HuH-7 (cell line): ENCODE measurements at places on chromosomes 3 and 15.
A peak's percentile ranks its signal among the peaks of the same experiment; 100 is the strongest.

- peak; percentile 90 for DNase-seq
Observed at GRCh38 chr15:66803182-66803729, 101.2 kb downstream of the SMAD6 start.

- DNase-seq: no peak
Observed at GRCh38 chr3:108664266-108664665, 74.7 kb downstream of the DZIP3 start.

DNA sequence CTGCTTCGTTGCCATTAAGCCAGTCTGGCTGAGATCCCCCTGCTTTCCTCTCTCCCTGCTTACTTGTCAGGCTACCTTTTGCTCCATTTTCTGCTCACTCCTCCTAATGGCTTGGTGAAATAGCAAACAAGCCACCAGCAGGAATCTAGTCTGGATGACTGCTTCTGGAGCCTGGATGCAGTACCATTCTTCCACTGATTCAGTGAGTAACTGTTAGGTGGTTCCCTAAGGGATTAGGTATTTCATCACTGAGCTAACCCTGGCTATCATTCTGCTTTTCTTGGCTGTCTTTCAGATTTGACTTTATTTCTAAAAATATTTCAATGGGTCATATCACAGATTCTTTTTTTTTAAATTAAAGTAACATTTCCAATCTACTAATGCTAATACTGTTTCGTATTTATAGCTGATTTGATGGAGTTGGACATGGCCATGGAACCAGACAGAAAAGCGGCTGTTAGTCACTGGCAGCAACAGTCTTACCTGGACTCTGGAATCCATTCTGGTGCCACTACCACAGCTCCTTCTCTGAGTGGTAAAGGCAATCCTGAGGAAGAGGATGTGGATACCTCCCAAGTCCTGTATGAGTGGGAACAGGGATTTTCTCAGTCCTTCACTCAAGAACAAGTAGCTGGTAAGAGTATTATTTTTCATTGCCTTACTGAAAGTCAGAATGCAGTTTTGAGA is 25.0 kb downstream of the CTNNB1 start:
- DNase-seq: no peak

GRCh38 chr3:123338620-123339061 is 110.2 kb downstream of the ADCY5 start:
- no peak for DNase-seq

DNA sequence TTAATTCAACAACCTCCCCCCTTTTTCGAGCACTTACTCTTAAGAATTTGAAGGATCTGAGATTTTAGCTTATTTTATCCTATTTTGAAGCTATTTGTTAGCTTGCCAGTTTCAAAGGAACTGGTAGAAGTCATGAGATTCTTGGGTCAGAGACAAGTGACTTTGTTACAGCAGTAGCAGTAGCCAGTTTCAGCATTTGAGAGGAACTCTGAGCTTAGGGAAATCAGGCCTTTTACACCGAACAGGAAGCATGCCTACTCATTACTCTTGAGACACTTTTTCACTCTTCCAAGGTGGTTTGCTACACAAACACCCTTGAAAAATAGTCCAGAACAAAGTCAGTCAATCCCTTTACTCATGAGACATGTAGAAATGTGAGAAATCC is 24.5 kb upstream of the TM4SF1 start:
- no peak for DNase-seq

DNA sequence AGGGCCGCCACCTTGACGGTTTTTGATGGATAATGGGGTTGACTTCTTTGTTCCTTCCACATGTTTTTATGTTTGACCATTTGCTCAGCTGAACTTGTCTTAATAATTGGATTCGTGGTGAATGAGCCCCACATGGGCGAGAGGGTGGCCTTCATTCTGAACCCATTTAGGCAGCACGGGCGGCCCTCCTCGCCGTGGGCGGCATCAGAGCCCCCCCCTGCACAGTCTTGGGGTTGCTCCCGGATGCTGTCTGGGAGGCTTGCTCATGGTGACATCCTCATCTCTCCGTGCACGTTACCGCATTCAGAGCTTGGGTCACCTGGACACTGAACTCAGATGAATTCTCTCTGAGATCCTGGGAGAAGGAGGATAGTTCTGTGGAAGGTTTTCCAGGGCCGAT is 172.3 kb upstream of the OSBPL11 start:
- DNase-seq: no peak

GRCh38 chr15:100759106-100759505 is 120.5 kb upstream of the ALDH1A3 start:
- no peak for DNase-seq

DNA sequence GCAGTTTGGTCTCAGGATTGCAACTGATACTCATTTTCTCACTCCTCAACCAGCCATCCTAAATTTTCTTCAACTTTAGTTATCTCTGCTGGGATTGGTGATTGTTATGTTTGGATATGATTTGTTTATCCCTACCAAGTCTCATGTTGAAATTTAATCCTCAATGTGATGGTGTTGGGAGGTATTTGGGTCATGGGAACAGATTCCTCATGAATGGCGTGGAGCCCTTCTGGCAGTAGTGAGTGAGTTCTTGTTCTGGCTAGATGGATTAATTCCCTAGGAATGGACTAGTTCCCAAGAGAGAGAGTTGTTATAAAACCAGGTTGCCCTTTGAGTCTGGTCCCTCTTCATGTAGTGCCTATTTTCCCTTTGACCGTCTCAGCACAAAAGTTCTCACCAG is 399.9 kb downstream of the SQOR start:
- DNase-seq: no peak

DNA sequence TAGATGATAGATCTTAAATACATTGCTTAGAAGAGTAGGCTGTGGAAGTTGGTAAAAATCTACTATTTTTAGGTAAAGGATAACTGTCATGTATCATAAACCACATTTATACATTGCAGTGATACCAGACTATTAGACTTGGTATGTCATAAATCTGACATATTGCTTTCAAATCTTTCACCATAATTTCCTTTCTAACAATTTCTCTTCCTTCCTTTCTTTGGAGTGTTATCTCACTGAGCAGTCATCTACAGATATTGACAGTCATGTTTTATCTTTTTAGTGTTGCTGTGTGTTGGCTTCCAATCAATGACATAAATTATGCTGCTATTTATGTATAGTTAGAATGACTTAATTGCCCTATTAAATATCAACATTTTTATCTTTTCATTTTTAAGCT is 588.7 kb downstream of the TUSC7 start:
- no peak for DNase-seq

GRCh38 chr15:76330080-76330680 is 6.4 kb upstream of the ISL2 start:
- DNase-seq: peak; percentile 79

- no peak for DNase-seq
Observed at GRCh38 chr3:101484805-101485620, 28.0 kb downstream of the SENP7 start.

GRCh38 chr15:45156744-45157455 is 27.1 kb downstream of the DUOX1 start:
- no peak for DNase-seq

DNA sequence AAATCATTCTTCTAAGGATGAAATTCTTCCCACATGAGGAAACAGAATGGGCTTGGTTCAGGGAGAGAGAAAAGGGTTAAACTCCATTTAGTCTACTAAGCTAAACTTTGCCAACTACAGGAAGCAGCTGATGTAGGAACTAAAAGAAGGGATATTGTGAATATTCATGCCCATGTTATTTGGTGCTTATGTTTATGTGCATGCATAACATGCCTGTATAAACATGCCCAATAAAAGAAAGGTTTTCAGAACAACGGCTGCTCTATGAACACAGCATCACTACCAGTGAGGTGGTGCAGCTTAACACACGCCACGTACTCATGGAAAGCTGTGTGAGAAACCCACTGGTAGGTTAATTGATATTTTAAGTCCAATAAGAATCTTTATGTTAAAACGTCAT is 59.4 kb upstream of the VGLL4 start:
- DNase-seq: no peak

DNA sequence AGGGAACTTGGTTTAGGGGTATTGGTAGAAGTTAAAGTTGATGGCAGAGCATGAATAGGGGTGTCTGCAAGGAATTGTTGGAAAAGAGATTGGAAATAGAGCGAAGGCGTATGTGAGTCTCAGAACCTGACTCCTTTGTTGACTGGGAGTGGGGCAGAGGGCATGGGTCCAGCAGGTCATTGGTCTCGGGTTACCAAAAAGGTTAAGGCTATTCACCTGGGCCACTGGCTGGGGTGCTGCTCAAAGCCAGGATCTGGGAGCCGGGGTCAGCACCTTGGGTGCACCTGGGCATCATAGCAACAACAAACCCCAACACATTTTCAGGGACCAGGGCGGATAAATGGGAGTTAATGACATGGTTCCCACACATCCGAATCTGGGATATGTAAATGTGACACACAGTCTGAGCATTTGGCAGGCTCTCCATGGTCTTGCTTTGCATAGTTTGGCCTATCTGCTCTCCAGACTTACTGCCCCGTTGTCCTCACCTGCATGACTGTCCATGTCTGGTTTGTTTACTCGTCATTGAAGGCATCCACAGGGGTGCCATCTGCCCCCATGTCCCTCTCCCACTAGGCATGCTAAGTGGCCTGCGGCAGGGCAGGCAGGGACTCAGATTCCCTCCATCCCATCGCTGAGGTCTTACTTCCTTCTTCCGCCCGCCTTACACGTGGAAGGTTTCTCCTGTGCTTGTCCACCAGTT is 10.1 kb downstream of the KLF13 start:
- DNase-seq: no peak

- DNase-seq: peak; percentile 6
Observed at GRCh38 chr3:81339040-81339845, 422.2 kb downstream of the GBE1 start.

GRCh38 chr3:178487752-178488151 is 48.5 kb upstream of the KCNMB2 start:
- no peak for DNase-seq

- DNase-seq: no peak
Observed at GRCh38 chr3:71025010-71025409, 558.5 kb downstream of the FOXP1 start.

GRCh38 chr3:45632956-45633355 is 38.4 kb downstream of the LIMD1 start:
- no peak for DNase-seq

GRCh38 chr15:69666441-69666882 is 213.8 kb downstream of the RPLP1 start:
- DNase-seq: no peak

DNA sequence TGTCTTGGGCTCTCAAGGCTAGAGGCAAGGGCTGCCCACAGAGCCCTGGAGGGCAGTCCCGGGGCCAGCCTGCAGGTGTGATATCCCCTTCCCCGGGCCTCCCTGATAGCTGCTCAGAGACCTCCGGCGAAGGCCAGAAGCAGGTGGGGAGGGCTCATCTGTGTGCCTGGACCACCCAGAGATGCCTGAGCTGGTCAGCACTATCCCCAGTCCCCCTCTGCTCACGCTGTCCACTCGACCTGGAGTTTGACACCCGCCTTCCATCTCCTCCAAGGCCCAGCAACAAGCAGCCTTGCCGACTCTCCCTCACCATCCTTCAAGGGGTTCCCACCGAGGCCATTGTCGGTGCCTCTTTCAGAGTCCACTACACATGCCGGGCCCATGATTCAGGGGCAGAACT is 39.4 kb downstream of the DNAH1 start:
- DNase-seq: no peak

DNA sequence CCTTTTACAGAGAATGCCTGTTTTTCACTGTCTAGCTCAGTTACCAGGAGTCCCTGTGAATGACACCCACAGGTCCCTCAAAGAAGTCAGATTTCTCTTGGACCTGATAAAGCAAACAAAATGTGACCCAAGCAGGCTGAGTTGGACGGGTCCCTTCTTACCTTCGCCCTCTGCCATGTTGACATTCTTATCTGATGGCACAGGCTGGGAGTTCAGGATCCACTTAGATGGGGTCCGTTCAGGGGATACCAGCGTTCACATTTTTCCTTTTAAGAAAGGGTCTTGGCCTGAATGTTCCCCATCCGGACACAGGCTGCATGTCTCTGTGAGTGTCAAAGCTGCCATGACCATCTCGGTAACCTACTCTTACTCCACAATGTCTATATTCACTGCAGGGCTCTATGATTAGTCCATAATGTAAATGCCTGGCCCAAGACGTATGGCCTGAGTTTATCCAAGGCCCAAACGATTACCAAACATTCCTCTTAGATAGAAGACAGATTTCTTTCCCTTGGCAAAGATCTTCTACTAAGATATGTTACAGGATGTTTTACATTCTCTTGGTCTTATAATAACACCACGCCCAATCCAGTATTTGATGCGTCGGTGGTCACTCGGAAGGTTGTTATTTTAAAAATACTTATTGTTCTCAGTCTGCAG is 179.1 kb downstream of the THSD4 start:
- no peak for DNase-seq

GRCh38 chr3:100789579-100789978 is 80.3 kb downstream of the TFG start:
- no peak for DNase-seq

DNA sequence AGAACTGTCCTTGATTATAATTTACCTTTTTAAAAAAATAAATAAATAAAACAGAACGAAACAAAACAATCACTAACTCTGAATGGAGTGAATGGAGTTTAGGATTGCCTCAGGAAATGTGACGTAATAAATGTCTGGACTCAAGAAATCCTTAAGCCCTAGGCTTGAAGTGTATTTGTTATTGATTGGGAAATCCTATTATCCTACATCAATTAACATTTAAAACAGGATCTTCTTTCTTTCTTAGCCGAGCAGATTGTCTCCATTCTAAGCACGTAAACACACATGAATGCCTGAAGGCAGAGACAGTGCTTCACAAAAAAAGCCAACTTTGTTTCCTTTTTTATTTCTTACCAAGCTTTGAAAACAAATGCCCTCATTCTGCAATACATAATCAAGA is 33.4 kb downstream of the KAT2B start:
- no peak for DNase-seq

DNA sequence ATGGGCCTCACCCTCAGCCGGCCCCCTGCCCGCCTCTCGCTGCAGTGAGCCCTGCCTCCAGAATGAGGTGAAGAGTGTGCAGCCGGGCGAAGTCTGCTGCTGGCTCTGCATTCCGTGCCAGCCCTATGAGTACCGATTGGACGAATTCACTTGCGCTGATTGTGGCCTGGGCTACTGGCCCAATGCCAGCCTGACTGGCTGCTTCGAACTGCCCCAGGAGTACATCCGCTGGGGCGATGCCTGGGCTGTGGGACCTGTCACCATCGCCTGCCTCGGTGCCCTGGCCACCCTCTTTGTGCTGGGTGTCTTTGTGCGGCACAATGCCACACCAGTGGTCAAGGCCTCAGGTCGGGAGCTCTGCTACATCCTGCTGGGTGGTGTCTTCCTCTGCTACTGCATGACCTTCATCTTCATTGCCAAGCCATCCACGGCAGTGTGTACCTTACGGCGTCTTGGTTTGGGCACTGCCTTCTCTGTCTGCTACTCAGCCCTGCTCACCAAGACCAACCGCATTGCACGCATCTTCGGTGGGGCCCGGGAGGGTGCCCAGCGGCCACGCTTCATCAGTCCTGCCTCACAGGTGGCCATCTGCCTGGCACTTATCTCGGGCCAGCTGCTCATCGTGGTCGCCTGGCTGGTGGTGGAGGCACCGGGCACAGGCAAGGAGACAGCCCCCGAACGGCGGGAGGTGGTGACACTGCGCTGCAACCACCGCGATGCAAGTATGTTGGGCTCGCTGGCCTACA is 8.5 kb downstream of the GRM2 start:
- DNase-seq: peak; percentile 4

- no peak for DNase-seq
Observed at GRCh38 chr3:129783470-129783869, 110.0 kb downstream of the TMCC1 start.
